AG09309 (cell line): ENCODE measurements at places on chromosomes 2 and 18.

DNA sequence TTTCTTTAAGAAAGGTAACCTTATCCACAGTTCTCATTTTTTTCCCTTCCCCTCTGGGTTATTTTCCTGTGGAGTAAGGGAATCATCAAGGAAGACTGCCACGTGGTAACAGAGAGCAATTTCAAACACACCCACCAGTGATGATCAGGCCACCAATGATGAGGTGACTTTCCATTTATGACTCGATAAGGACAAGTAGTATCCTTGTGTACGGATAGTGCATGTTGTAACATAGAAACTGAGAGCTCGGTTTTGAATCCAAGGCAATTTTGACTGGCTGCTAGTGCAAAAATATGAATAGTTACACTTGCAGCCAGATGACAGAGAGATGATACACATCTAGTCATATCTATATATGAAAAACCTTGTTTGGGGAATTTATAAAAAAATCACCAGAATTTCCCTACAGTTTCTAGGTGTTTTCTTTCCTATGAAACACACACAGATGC, 143.6 kb upstream of the TCF4 start:
- no peak for DNase-seq

DNA sequence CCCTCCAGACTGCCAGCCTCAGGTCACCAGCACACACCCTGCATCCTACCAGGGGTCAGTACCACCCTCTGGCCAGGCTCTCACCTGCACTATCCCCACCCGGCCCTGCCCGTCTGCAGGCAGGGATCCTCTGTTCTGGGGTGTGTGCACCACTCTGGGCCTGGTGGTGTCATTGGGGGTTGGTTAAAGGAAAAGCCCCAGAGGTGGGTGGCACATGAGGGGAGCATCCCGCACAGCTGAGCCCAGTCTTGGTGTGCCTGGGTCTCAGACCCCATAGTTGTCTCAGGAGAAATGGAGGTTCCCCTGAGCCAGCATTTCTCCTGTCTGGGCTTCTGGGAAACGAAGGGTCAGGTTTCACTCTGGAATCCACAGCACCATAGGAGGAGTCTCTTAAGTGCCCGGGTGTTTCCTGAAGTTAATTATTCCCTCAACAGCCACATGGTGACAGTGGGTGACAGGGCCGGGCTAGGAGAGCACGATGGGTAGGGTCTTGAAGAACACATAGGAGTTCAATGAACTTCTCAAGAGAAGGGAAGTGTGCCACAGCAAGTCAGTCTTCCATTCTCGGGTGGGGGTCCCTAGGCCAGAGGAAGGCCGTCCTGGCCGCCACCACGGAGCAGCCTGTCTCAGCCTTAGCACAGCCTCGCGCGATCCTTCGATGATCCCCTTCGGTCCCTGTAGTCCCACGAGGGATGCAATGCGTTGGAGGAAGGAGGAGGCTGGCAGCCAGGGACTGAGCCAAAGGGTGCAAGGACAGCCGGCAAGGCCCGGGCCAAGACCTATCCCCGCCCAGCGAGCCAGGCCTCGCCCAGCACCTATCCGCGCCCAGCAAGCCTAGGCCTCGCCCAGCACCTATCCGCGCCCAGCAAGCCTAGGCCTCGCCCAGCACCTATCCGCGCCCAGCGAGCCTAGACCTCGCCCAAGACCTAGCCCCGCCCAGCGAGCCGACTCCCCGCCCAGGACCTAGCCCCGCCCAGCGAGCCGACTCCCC, 1.1 kb upstream of the FARP2 start:
- DNase-seq: no peak

- no peak for DNase-seq
Observed at GRCh38 chr2:16202266-16203020, 262.1 kb downstream of the MYCN start.

- no peak for DNase-seq
Observed at GRCh38 chr2:30763151-30763660, 44.0 kb downstream of the CAPN13 start.

- DNase-seq: no peak
Observed at GRCh38 chr2:164439885-164440284, 181.4 kb downstream of the GRB14 start.

GRCh38 chr2:142965443-142965842, 88.0 kb downstream of the KYNU start:
- no peak for DNase-seq

DNA sequence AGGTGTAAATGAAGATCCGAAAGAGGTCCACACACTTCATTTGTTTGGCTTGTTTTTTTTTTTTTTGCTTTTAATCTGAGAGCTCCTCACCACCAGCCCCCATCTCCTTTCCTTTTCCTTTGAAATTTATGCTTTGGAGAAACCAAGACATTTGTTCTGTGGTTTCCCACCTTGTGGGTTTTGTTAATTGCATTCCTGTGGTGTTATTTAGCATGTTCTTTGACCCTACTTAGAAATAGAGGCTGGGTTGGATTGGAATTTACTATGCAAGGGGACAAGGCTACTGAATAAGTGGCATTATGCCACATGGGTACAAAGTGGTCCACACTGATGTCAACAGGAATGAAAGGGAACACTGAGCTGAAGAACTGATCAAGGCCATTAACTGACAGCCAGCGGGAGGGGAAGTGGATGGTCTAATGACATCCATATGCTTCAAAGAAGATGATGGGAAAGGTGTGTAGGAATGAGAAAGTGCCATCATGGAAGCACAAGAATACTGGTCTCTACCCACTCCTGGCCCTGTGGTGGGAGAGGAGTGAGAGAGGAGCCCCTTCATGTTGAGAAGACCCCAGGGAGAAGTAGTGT, 8.9 kb downstream of the CCL20 start:
- no peak for DNase-seq

- no peak for DNase-seq
Observed at GRCh38 chr2:4909346-4910009, 782.7 kb upstream of the SOX11 start.

DNA sequence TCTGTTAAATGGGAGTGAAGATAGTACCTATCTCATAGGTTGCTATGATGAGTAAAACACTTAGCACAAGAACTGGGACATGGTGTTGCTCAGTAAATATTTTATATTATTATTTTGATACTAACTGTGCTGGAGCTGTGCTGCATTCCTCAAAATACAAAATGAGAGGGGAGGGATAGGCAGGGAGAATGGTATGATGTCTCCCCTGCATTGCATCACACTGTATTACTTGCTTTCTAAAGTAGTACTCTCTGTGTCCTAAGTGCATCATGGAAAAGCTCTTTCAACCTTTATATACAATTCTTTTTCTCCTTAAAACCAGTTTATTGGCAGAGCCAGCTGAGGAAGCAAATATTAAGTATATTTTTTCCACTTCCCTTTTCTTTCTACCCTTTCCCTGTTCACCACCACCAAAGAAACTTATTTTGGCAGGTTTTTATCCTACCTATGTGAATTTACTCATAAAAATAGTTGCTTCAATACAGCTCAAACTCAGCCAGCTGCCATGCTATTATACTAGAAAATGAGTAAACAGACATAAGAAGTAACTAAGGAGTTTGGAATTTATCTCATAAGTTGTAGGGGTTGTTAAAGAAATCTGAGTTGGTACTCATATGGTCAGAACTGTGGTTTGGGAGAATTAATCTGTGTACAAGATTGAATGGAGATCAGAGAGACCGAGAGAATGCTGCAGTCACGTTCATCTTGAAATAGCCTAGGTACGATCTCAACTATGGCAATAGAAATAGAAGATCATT, 60.3 kb downstream of the EHBP1 start:
- DNase-seq: no peak

- peak; percentile 62 for DNase-seq
Observed at GRCh38 chr2:150732064-150732463, 244.6 kb upstream of the RND3 start.

DNA sequence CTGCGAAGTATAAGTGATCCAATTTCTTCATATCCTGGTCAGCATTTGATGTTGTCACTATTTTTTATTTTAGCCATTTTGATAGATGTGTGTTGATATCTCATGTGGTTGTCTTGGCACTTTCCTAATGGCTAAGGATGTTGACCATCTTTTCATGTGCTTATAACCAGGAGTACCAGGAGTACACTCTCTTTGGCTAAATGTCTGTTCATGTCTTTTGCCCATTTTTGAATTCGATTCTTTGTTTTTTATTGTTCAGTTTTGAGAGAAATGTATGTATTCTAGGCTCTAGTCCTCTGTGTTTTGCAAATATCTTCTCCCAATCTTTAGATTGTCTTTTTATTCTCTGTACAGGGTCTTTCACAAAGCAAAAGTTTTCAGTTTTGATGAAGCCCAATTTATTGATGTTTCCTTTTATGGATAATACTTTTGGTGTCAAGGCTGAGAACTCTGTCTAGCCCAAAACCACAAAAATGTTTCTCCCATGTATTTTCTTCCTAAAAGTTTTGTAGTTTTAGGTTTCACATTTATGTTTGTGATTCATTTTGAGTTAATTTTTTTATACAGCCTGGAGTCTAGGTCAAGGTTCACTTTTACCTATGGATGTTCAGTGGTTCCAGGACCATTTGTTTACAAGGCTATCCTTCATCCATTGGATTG, 65.4 kb downstream of the SDC1 start:
- DNase-seq: no peak

- DNase-seq: no peak
Observed at GRCh38 chr2:211347328-211347727, 790.9 kb downstream of the CPS1 start.

DNA sequence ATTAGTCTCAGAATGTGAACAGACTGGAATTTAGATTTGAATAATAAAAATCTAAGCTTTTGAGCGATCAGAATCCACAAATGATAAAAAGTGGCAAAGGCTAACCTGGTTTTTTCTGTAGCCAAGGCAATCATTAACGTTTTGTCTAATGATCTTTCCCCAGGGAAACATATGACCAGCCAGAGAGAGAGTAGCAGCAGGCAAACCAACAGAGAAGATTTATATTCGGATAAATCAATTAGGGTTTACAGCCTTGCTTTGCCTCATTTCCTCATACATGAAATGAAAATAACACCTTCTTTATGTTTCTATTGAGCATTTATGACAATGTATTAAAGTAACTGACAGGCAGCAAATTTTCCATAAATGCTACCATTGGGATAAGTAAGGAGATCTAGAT, 14.5 kb downstream of the TIA1 start:
- DNase-seq: no peak

DNA sequence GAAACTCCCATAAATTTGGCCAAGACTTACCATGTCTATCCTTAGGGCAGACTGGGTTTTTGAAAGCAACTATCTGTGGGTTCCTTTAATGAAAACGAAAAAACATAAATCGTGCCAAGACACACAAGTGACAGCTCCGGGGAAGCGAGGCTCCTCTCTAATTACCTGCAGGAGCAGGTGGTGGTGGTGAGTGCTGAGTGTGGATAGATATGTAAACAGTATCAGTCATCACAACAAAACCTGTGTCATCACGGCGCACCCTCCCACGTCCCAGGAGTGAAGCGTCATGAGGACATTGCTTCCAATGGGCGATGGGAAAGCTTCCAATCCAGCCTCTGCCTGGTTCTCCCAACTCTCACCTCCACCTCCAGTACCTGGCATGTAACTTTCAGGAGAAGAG, 31.3 kb downstream of the ACKR3 start:
- no peak for DNase-seq
